ENCODE measurements at places on chromosomes 6 and 20. TPM values are rescaled to one million over a fixed set of nuclear protein-coding genes. Genes with fewer than 3 reads are reported as not detected.

The PTPRT gene
- not detected for total RNA-seq

The RHAG gene
- not detected for total RNA-seq

The CLDN20 gene
- total RNA-seq = not detected

The COL11A2 gene
- total RNA-seq = 0.25 TPM

The ZC2HC1B gene
- not detected for total RNA-seq

The CASS4 gene
- total RNA-seq = 11.4 TPM

The CCM2L gene
- total RNA-seq = not detected

The SULF2 gene
- total RNA-seq = 5.6 TPM

The BTNL2 gene
- not detected for total RNA-seq

The BACH2 gene
- under 0.01 TPM for total RNA-seq

The PRDM13 gene
- not detected for total RNA-seq

The HAO1 gene
- total RNA-seq = not detected

The ACTL10 gene
- 3.4 TPM for total RNA-seq

The HTR1E gene
- total RNA-seq = not detected

The NKAIN4 gene
- not detected for total RNA-seq

The B3GALT4 gene
- 2.7 TPM for total RNA-seq

GRCh38 chr6:112005013-112005371, 48.9 kb upstream of the CCN6 start:
- no peak for DNase-seq

DNA sequence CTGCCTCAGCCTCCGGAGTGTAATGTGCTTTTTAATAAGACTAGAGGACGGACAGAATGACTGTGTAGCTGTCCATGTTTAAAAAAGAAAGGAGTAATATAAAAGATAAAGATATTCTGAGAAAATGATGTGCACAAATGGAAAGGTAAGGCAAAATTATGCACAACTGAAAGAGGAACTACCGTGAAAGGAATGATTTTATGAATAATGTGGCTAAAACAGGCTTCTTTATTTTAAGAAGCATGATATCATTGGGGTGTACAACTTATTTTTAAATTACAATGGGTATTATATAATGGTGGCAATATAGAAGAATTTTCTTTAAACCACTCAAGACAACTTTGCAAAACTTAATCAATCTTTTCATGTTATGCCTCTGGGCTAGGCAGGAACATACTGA, 78.1 kb downstream of the FIG4 start:
- DNase-seq = no peak

- peak; percentile 77 for DNase-seq
Measured at GRCh38 chr6:108714101-108714765, 134.0 kb upstream of the ARMC2 start.

GRCh38 chr6:101806241-101806640, 412.7 kb downstream of the GRIK2 start:
- DNase-seq = peak; percentile 62

DNA sequence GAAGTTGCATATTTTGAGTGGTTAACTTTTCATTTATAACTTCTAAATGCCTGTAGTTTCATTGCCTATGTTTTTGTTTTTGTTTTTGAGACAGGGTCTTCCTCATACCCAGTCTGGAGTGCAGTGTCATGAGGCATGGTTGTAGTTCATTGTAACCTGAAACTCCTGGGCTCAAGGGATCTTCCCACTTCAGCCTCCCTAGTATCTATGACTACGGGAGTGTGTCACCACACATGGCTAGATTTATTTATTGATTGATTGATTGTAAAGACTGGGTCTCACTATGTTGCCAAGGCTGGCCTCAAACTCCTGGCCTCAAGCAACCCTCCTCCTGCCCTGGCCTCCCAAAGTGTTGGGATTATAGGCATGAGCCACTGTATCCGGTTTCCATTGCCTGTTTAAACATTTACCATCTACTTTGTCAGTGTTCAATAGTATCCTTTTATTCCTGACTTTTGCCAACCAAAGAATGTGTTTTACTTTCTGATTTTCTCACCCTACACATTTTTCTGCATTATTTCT, 144.6 kb downstream of the CDKAL1 start:
- DNase-seq = no peak

DNA sequence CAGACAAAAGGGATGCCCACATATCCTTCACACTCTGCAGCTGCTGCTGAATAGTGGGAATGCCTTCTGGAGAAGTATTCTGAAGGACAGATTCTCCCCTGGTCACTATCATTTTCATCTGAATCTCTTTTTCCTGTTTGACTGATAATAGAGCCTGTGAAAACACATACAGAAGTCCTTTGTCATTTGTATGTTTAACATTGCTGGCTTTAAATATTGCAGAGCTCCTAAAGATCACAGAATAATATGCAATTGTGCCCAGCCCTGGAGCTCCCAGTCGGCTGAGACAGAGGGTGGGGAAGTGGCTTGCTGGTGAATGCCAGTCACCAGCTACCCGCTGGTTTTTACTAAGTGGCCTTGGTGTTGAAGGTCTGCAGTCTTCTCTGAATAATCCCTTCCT, 272.3 kb downstream of the SYNE1 start:
- DNase-seq = no peak

DNA sequence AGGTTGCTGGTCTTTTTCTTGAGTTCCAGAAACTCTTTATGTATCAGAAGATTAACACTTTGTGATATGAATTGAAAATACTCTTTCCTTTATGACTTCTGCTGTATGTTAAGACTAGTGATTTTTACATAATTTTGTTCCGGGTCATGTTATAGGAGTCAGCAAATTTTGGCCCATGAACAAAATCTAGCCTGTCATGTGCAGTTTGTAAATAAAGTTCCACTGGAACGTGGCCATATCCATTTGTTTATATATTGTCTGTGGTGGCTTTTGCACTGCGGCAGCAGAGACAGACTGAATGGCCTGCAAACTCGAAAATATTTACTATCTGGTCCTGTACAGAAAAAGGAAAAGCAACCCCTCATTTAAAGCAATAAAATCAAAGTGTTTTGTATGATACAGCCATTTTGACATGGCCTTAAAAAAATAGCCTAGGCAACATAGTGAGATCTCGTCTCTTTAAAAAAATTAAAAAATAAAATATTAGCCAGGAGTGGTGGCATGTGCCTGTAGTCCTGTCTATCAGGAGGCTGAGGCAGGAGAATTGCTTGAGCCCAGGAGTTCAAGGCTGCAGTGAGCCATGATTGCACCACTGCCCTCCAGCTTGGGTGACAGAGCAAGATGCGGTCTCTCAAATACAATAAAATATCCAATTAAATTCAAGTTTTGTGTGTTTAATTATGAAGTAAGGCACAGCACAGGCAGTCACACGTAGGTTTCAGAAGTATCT, 36.9 kb downstream of the SNX9 start:
- no peak for DNase-seq

- no peak for DNase-seq
Measured at GRCh38 chr6:158184608-158185007, 16.5 kb downstream of the GTF2H5 start.

DNA sequence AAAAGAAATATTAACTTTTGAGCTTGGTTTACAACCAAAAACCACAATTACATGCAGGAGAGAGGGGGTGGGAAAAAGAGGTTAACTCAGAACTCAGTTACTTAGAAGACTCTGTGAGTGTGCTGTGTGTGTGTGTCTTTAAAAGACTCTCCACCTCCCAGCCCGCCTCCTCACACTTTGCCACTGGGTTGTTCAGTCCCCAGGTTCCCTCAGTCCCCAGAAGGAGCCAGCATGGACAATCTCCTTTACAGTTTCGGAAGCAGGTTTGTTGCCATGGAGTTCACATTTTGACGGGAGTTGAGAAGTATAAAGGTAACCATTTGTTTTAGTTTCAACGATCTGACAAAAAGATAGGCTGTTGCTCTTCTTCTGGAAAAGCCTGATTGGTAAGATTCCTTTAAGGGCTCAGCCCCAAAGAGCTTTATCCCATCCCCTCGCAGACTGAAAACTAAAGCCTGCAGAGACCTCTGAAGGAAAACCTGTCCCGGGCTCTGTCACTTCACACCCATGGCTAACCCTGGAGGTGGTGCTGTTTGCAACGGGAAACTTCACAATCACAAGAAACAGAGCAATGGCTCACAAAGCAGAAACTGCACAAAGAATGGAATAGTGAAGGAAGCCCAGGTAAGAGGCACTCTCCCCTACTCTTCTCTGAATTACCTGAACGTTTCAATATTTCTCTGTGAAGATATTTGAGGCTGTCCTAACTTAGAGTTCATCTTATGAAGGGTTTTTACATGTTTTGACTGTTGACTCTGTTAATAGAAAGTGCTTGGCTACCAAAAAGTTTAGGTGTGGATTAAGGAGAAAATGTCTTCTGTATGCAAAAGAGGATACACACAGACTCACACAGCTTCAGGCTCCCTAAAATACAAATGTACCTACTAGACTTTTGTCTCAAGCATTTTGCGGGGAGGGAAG, at the start of gene SPTLC3:
SPTLC3 (plus strand) TSS at position 212 of the 921 bp plus-strand sequence; CDS start at position 508, 296 bp downstream.
- DNase-seq = peak; percentile 53

GRCh38 chr6:137316626-137317025, 97.4 kb upstream of the IFNGR1 start:
- peak; percentile 20 for DNase-seq

DNA sequence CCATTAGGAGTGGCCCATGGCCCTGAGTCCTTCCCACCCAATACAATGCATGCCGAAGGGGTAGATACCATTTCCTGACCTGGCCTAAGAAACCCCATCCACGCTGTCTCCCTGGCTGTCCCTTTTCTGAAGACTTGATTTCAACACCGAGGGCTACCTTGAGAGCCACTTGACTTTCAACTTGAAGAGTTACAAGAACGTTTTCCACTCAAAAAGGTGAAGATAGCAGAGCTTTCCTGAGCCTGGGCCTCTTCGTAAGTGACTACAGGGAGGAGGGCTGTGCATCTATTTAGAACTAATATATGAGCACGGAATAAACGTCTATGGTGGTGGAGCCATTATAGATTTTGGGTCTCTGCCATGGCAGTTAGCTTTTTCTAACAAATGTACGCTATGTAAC, 14.4 kb upstream of the PPP1R14C start:
- DNase-seq = no peak

GRCh38 chr6:114955363-114955762, 612.5 kb upstream of the HS3ST5 start:
- no peak for DNase-seq

GRCh38 chr20:50482396-50482981, 27.7 kb upstream of the PTPN1 start:
- DNase-seq = no peak

GRCh38 chr20:21246161-21246560, 57.0 kb upstream of the XRN2 start:
- DNase-seq = no peak

- DNase-seq = no peak
Measured at GRCh38 chr6:56970849-56971248, 15.9 kb downstream of the BEND6 start.

DNA sequence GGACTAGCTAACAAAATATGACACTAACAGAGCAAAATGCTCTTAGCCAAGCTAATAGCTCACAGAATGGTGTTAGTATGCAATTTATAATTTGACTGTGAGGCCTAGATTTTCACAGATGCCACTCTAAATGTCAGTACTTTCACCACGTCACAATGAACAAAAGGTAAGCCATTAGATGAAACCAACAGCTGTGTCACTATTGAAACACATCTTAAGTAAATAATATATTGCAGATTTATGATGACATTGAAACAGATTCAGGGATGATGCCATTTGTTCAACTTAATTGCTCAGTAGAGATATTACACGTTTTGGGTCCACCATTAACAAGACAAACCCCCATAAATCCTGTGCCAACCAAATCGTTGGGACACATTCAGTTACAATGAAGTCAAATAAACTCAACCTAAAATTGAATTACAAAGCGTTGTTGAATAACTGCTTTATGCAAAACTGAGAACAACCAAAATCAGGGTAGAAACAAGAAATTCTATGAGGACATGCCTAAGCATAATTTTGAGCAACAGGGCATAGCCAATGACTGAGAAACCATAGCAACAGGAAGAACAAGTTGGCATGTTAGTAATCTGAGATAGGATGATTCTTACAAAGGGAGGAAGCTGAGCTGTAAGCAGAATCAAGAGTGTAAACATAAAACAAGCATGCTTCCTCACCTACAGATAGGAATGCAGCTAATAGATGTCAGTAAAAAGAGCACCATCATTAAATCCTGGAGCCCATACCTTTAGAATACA, 85.6 kb upstream of the KHDRBS2 start:
- no peak for DNase-seq

GRCh38 chr6:105400501-105400900, 2.4 kb downstream of the PREP start:
- DNase-seq = no peak

DNA sequence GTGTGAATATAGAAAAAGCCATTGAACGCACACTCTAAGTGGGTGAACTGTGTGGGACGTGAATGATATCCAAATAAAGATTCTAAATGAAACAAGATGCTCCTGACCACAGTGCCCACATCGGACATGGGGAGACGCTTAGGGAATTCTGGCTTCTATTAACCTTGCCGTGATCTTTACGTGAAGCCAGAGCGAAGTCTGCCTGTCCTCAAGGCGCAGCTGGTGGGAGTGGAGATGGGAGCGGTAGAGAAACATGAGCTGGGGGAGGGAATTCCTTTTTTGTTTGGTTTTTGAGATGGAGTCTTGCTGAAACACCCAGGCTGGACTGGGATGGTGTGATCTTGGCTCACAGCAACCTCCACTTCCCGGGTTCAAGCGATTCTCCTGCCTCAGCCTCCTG, 46.0 kb downstream of the VSTM2L start:
- DNase-seq = no peak

DNA sequence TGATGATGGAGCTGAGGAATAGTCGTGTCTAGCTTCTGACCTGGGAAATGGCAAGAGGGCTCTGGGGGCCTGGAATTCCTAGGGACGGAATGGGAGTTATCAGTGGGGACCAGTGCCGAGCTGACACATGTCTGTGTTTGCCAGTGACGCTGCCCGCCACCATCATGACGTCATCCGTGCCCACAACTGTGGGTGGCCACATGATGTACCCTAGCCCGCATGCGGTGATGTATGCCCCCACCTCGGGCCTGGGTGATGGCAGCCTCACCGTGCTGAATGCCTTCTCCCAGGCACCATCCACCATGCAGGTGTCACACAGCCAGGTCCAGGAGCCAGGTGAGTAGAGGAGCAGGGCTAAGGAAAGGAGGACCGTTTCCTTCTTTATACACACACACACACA, 3.8 kb upstream of the CUL9 start:
- DNase-seq = no peak

- peak; percentile 80 for DNase-seq
Measured at GRCh38 chr6:117444600-117444999, 18.9 kb upstream of the ROS1 start.

- DNase-seq = peak; percentile 60
Measured at GRCh38 chr20:10476319-10476724, 41.2 kb downstream of the SLX4IP start.

DNA sequence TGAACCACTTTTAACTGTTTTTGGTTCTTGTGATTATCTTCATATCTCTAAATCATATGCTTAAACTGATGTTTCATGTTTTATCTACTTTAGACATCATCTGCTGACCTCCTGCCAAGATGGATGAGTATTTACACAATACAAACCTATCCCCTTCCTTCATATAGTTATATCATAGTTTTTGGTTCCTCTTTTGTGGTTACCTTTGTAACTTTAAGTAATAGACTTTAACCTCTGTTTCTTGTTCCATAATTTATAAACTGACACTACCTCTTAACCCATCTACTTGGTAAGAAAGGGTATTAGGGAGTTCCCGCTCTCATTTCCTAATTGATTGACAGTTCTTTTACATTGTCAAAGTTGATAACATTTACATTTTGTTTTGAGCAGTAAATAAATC, 11.9 kb downstream of the PCMT1 start:
- DNase-seq = no peak

- no peak for DNase-seq
Measured at GRCh38 chr20:25089662-25090061, 7.7 kb upstream of the VSX1 start.

All from GM23248 (cell line).